ENCODE measurements at places on chromosomes 3 and 15. TPM values are rescaled to one million over a fixed set of nuclear protein-coding genes. Genes with fewer than 3 reads are reported as not detected.
A peak's percentile ranks its signal among the peaks of the same experiment; 100 is the strongest.

Gene HYAL3
- 6.0 TPM for total RNA-seq

Gene PSMD2
- 257 TPM for total RNA-seq

Gene DCBLD2
- 2.1 TPM for total RNA-seq

Gene CLDN18
- total RNA-seq = not detected

Gene ST3GAL6
- total RNA-seq = 0.58 TPM

Gene CHDH
- 0.10 TPM for total RNA-seq

Gene WWTR1
- 0.33 TPM for total RNA-seq

Gene DNAH12
- total RNA-seq = not detected

Gene PCBP4
- total RNA-seq = 5.6 TPM

Gene GOLGA8O
- total RNA-seq = not detected

Gene BHLHE40
- 292 TPM for total RNA-seq

GRCh38 chr3:102180280-102180931, 254.4 kb upstream of the ZPLD1 start:
- H3K4me1 ChIP-seq = peaks cover 6% of the 10 kb centered on the region
- no peak overlapping the region for H3K4me3 ChIP-seq
- H3K36me3 ChIP-seq = no peaks in the 10 kb centered on the region
- no peak overlapping the region for H3K27ac ChIP-seq
- no peak for DNase-seq

DNA sequence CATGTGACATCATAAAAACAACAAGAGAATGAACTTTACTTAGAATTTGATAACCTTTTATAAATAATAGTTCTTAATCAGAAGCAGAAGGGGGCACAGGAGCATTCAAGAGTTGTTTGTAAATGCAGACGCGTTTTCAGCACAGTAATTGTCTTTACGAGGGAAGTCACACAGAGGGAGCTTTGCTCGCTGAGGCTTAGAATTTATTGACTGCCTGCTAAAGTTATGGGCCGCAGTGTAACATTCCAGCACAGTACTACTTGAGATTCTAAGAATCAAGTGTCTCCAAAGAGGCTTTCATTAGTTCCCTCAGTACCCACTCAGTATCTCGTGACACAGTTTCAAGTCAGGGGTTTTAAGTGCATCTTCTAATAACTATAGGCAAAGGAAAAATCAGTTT, 288.7 kb downstream of the NR2F2 start:
- H3K27me3 ChIP-seq = peaks cover 11% of the 10 kb centered on the region
- H3K4me3 ChIP-seq = no peak overlapping the region
- no peak overlapping the region for H3K27ac ChIP-seq

GRCh38 chr3:30602946-30603345, 3.5 kb upstream of the TGFBR2 start:
- H3K4me3 ChIP-seq = peak overlapping the region; percentile 18
- H3K27ac ChIP-seq = peak overlapping the region; percentile 91
- no peak for DNase-seq
- no peaks in the 10 kb centered on the region for H3K27me3 ChIP-seq
- peaks cover 65% of the 10 kb centered on the region for H3K4me1 ChIP-seq

DNA sequence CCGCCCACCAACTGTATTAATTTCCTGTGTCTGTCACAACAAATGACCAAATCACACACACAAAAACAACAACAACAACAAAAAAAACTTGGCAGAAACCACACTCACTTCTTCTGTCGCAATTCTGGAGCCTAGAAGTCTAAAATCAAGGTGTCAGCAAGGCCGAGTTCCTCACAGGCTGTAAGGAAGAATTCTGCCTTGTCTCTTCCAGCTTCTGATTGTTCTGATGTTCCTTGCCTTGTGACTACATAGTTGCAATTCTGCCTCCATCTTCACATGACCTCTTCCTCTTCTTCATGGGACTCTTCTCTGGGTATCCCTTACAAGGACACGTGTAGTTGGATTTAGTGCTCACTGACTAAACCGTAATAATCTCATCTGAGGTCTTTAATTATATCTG, 61.4 kb downstream of the IL12A start:
- H3K4me3 ChIP-seq = no peak overlapping the region
- no peaks in the 10 kb centered on the region for H3K4me1 ChIP-seq
- H3K27ac ChIP-seq = no peak overlapping the region
- DNase-seq = no peak

DNA sequence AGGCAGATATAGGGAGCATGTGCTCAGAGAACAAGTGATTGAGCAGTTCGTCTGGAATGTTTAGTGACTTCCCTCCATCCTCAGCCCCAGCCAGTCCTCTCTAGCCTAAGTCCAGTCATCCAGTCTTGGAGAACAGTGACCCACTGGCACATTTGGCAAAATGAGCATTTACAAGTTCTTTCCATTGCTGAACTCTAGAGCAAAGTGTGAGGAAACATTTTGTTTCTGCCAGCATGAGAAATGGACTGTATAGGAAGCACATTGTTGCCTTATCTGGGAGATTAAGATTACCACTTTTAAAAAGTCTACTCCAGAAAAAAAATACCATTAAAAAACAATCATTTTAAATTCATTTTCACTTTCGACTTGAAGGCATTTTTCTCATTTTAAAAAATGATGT, 353.6 kb downstream of the SHQ1 start:
- DNase-seq = no peak
- H3K4me3 ChIP-seq = no peak overlapping the region
- no peaks in the 10 kb centered on the region for H3K36me3 ChIP-seq
- H3K27ac ChIP-seq = no peak overlapping the region

GRCh38 chr3:125048282-125048681, 7.5 kb downstream of the HEG1 start:
- peaks cover 26% of the 10 kb centered on the region for H3K36me3 ChIP-seq
- H3K4me1 ChIP-seq = peaks cover 40% of the 10 kb centered on the region
- H3K27ac ChIP-seq = no peak overlapping the region
- H3K27me3 ChIP-seq = no peaks in the 10 kb centered on the region
- no peak overlapping the region for H3K4me3 ChIP-seq

- H3K36me3 ChIP-seq = peaks cover 3% of the 10 kb centered on the region
- H3K4me1 ChIP-seq = no peaks in the 10 kb centered on the region
- no peak overlapping the region for H3K27ac ChIP-seq
- H3K4me3 ChIP-seq = no peak overlapping the region
- no peak for DNase-seq
Measured at GRCh38 chr15:35505141-35505540, 40.8 kb downstream of the DPH6 start.

GRCh38 chr3:76028774-76029173, 243.4 kb upstream of the ZNF717 start:
- H3K27ac ChIP-seq = no peak overlapping the region
- no peaks in the 10 kb centered on the region for H3K27me3 ChIP-seq
- H3K4me1 ChIP-seq = no peaks in the 10 kb centered on the region
- no peaks in the 10 kb centered on the region for H3K36me3 ChIP-seq
- DNase-seq = no peak
- H3K4me3 ChIP-seq = no peak overlapping the region

- H3K4me3 ChIP-seq = no peak overlapping the region
- no peak overlapping the region for H3K27ac ChIP-seq
- no peak for DNase-seq
- no peaks in the 10 kb centered on the region for H3K36me3 ChIP-seq
- H3K27me3 ChIP-seq = peaks cover 7% of the 10 kb centered on the region
Measured at GRCh38 chr3:72154391-72155335, 369.7 kb upstream of the PROK2 start.

- no peak overlapping the region for H3K27ac ChIP-seq
- no peak overlapping the region for H3K4me3 ChIP-seq
- no peaks in the 10 kb centered on the region for H3K27me3 ChIP-seq
- peaks cover 38% of the 10 kb centered on the region for H3K36me3 ChIP-seq
Measured at GRCh38 chr3:38210141-38210757, 44.9 kb downstream of the OXSR1 start.

DNA sequence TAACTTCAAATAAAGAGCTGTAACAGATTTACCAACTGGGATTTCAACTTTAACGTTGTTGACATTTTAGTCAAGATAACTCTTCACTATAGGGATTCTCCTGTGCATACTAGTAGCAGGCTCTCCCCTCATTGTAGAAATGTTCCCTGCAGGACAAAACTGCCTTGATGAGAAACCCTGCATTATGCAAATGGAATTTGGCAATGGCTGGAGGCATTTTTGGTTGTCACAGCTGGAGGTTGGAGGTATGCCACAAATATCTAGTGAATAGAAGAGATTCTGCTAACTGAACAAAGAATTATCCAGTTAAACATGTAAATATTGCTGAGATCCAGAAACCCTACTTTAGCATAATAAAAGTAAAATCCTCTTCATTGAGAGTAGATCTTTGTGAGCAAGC, 928.8 kb upstream of the ALCAM start:
- no peaks in the 10 kb centered on the region for H3K36me3 ChIP-seq
- H3K4me1 ChIP-seq = no peaks in the 10 kb centered on the region
- H3K27ac ChIP-seq = no peak overlapping the region
- H3K27me3 ChIP-seq = no peaks in the 10 kb centered on the region
- H3K4me3 ChIP-seq = no peak overlapping the region

- H3K27ac ChIP-seq = peak overlapping the region; percentile 20
- DNase-seq = no peak
- H3K27me3 ChIP-seq = no peaks in the 10 kb centered on the region
- H3K36me3 ChIP-seq = peaks cover 63% of the 10 kb centered on the region
- peaks cover 46% of the 10 kb centered on the region for H3K4me1 ChIP-seq
Measured at GRCh38 chr3:52204337-52205073, 6.5 kb downstream of the ALAS1 start.

GRCh38 chr3:105553851-105554250, 187.1 kb downstream of the ALCAM start:
- H3K4me1 ChIP-seq = no peaks in the 10 kb centered on the region
- H3K4me3 ChIP-seq = no peak overlapping the region
- DNase-seq = no peak

DNA sequence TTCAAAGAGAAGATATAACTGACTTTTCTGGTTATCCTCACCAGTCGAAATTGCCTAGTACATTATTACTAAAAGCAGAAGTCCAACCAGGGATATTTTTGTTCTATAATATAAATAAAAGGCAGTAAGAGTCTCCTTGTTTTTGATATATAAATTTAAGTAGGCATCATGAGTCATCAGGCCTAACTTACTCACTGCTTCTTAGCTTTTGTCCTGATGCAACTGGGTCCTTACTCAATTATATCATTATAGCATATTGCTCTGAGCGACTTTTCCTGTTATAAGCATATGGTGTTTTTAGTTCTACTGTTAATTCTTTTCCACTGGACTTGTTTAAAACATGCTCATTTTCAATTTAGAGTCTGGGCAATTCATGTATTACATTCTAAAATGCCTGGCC, 910.1 kb downstream of the MCTP2 start:
- H3K4me3 ChIP-seq = no peak overlapping the region
- H3K27me3 ChIP-seq = peaks cover 4% of the 10 kb centered on the region
- H3K36me3 ChIP-seq = no peaks in the 10 kb centered on the region
- H3K27ac ChIP-seq = no peak overlapping the region
- no peaks in the 10 kb centered on the region for H3K4me1 ChIP-seq

DNA sequence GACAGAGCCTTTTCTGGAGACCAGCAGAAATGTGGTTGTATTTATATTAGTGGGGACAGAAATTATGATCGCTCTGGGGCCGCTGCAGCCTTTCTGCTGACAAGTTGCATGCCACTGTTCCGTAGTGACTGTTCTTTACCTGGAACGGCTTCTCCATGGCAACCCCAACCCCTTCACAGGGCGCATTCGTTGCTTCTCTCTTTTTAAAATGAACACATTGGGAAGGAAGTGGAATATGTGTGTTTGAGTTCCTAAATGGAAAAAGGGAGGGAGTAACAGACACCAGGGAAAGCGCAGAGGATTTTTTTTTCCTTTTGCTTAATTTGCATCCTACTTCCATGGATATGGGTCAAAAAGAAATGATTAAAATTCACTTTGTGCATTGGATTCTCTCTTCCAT, 482.0 kb upstream of the SUCLG2 start:
- no peak for DNase-seq
- H3K4me1 ChIP-seq = peaks cover 3% of the 10 kb centered on the region
- H3K27ac ChIP-seq = no peak overlapping the region
- H3K4me3 ChIP-seq = no peak overlapping the region

DNA sequence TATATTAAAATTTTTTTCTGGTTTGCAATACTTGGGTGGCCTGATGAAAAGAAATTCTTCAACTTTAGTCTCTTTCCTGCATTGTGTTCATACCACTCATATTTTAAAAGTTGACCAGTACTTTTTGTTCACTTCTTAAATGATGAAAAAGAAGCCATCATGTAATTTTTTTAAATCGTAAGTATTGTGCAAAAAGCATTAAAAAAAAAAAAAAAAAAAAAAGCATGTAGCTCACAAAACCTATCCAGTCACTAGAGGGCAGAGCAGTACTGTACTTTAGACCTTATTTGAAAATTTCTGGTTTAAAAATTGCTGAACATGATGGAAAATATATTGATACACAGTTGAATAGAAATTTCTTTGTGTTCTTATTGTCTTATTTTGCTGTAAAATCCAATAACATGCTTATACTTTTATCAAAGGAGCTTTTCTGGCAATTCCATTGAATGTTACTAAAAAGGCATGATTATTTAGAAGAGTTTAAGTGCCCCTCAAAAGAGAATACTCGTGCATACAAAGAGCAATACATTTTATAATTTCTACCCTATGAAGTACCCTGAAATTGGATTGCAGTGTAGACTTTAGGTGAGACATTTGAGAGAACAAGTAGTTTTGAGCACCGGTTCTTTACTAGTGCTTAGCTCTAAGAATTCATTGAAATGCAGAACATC, 137.7 kb downstream of the BBX start:
- H3K27me3 ChIP-seq = no peaks in the 10 kb centered on the region
- H3K27ac ChIP-seq = no peak overlapping the region
- H3K36me3 ChIP-seq = no peaks in the 10 kb centered on the region
- no peak for DNase-seq
- no peak overlapping the region for H3K4me3 ChIP-seq

DNA sequence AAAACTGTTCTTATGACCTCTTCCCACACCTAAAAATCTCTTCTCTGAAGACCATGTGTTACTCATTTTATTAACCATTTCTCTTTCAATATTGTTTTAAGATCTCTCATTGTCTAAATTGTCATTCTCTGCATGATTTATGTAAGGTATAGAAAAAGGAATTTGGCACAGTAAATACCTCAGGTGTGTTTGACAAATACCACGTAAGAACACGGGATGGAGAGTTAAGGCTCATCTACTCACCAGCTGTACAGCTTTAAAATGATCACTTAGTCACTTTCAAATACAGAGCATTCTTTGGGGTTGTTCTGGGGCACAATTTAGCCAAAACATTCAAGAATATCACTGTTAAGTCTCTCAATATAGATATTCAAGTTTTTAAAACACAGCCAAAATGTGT, 627.1 kb downstream of the MCTP2 start:
- no peaks in the 10 kb centered on the region for H3K4me1 ChIP-seq
- H3K4me3 ChIP-seq = no peak overlapping the region
- peaks cover 2% of the 10 kb centered on the region for H3K27me3 ChIP-seq
- H3K36me3 ChIP-seq = no peaks in the 10 kb centered on the region
- no peak overlapping the region for H3K27ac ChIP-seq

- no peak overlapping the region for H3K27ac ChIP-seq
- no peak for DNase-seq
- no peak overlapping the region for H3K4me3 ChIP-seq
- H3K36me3 ChIP-seq = peaks cover 5% of the 10 kb centered on the region
Measured at GRCh38 chr3:17656264-17656663, 86.2 kb downstream of the TBC1D5 start.

Data from activated naive CD8-positive, alpha-beta T cell treated with anti-CD3 and anti-CD28 coated beads for 36 hours (primary cell).